ENCODE measurements at places on chromosomes 12 and 14.

GRCh38 chr12:18476861-18477260, 215.5 kb downstream of the PIK3C2G start:
- no peak for DNase-seq

- no peak for DNase-seq
These were observed 126.4 kb downstream of the DUSP6 start for GRCh38 chr12:89225808-89226411.

GRCh38 chr14:34539407-34540180, at the start of gene EAPP:
Gene EAPP, minus strand, starts transcription at chr14:34539701. Its CDS starts 73 bp downstream, at chr14:34539628.
- peak; percentile 92 for DNase-seq

DNA sequence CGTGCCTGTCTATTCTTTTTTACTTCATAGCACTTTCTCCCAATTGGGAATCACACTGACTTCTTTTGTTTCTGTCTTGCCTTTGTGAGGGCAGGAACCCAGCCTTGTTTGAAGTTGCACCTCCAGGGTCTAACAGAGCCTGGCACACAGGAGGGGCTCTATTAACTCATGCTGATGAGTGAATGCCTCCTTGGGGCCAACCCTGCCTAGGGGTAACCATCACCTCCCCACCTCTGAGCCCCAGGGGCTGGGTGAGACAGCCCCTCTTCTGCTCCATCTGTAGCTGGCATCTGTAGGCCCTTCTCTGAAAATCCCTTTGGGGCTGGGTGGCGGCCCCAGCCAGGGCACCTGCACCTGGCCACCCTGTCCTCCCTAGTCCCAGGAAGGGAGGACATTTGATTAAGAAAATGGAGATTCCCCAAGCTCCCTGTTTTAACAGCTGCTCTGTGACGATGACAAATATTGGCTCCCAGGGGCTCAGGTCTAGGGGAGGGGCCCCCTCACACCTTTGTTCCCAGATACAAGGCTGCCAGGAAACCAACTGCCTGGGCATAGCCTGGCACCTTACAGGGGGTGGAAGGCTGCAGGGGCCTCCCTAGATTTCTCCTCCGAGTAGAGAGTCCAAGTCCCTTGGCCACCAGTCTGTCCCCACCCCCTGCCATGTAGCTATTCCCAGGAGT, 11.8 kb downstream of the TAMALIN start:
- no peak for DNase-seq

DNA sequence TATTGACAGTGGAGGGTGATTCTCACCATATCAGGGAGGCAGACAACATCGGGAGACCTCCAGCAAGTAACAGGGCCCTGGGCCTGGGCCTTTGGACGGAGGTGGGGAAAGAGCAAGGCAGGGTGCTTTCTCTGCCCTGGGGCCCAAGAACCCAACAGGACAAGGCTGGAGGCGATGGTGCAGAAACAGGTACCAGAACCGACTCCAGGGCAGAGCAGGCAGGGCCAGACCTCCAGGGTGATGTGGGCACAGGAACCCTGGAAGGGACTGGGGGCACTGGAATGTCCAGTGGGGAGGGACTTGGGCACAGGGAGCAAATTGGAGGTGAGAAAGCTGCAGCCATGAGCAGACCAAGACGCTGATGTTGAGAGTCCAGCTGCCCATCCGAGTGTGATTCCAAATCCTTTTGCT, 44.4 kb downstream of the PRMT8 start:
- DNase-seq, result no peak

DNA sequence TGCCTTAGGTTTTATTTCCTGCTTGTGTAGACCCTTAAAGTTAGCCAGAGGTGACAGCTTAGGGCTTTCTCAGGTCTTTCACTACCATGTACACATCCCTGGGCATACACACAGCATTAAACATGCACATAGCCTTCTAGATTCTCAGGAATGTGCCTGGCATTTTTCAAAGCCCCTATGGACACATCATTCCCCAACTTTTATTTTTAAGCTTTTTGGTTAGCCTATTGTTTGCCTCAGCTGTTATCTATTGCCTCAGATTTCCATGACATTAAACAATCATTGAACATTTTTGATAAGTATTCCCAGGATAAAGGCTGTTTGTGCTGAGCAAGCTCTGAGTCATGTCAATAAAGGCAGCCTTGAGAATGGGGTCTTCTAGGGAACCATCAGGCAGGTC, 15.1 kb upstream of the PPM1A start:
- no peak for DNase-seq

DNA sequence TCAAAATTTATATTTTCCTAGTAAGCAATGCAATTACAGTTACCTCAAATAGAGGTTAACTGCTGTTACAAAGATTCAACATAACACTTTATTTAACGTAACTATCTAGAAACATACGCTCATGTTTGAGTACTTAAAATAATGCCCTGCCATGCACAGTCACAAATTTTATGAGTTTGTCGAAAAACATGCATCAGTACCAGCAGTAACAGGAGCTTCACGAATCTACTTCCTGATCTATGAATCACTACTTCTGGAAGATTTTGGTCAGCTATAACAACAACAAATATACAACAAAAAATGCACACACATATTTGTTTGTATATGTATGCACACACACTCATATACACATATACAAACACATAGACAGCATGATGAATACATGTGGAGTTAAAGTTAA, 881.8 kb downstream of the FSCB start:
- DNase-seq, result no peak

GRCh38 chr12:46778415-46778814, 47.4 kb downstream of the SLC38A4 start:
- DNase-seq, result no peak

DNA sequence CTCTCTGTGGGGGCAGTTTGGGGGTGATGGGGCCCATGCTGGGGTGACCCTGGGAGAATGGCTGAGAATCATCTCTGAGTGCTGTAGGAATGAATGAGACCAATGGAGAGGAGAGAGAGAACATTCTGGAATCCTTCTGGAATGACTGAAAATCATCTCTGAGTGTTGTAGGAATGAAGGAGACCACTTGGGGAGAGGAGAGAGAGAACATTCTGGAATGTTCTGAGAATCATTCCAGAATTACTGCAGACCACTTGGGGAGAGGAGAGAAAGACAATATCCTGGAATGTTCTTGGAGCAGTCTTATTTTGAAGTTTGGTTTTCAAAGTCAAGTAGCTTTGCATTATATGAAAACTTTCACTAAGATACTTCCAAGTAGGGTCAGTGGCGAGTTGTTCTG, 64.3 kb downstream of the ZNF664 start:
- DNase-seq, result no peak

- no peak for DNase-seq
These were observed 70.5 kb downstream of the NUAK1 start for GRCh38 chr12:106068296-106068695.

- DNase-seq, result no peak
These were observed 63.4 kb upstream of the PLEKHG3 start for GRCh38 chr14:64640839-64641238.

- DNase-seq, result no peak
These were observed 14.9 kb downstream of the VRK1 start for GRCh38 chr14:96811985-96812667.

- no peak for DNase-seq
These were observed 707 bp downstream of the DHRS1 start for GRCh38 chr14:24298892-24299254.

GRCh38 chr12:64825143-64826021, 935 bp downstream of the TBC1D30 start:
- DNase-seq, result no peak

GRCh38 chr14:61860294-61860918, 98.2 kb downstream of the SNAPC1 start:
- DNase-seq, result no peak

- DNase-seq, result no peak
These were observed 49.2 kb downstream of the ARF6 start for GRCh38 chr14:49942090-49942489.

DNA sequence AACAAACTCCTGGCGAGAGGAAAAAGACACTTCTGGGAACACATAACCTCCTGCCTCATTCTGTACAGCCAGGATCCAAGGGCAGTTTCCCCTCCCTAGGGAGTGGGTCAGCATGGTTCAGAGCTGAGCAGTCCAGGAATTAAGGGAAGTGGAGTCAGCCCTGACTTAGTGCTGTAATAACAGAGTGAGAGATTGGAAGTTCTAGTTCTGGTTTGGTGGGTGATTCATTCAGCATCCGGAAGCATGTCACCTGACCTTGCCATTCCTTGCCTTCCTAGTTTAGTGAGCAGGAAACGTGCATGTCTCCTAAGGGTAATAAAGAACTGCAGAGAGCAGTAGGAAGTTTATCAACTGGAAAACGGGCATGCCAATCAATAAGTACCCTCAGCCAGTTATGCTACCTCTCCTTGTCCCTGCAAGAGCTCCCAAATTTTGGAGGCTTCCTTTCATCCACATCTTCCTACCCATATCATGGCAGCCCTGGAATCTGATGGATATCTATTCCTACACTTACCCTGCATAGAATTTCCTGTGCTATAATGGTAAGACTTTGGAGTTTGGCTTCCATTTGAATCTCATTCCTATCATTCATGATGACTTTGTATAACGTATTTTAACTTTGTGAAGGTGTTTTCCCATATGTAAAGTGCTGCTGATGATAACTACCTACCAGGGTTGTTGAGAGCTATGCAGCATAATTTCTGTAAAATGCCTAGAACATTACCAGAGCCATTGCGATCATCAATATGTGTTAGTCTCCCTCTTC, 28.5 kb upstream of the MAGOHB start:
- no peak for DNase-seq

DNA sequence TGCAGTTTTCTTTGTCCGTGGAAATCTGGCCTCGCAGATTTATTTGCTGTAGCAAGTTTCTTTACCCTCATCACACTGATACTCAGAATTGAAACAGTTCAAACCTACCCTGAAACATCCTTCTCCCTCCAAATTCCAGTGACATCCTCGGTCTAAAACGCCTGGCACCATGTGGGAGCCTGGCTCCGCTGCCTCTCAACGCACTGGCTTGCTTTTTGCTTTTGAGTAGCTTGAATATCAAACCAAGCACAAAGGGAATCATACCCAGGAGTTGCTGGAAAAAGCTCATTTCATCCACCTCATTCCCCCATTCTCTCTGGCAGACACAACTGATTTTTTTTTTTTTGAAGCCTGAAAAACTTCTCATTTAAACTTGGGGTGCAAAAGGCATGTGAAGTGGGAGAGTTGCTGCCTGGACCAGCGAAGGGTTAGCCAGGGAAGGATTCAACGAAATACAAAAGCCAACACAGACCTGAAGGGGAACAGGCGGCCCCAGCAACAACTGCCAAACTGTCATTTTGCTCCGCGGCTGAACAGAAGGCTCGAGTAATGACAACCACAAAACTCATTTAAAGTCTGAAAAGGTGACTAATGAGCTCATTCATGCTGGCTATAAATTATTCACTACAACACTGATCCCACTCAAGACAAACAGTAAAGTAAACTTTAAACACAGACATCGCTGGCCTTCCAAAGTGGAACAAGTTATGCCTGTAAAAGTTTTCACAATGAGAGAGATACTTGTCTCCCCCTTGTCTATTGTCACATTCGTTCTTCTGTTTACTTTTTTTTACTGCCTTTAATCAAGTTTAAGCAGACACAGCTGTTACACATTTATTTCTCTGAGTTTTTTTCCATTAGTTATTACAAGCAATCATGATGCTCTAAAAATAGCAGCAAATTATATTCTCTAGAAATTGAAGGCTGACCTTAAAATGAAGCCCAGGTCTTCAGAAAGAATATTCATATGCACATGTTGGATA, 12.5 kb upstream of the FOXN3 start:
- DNase-seq, result no peak

DNA sequence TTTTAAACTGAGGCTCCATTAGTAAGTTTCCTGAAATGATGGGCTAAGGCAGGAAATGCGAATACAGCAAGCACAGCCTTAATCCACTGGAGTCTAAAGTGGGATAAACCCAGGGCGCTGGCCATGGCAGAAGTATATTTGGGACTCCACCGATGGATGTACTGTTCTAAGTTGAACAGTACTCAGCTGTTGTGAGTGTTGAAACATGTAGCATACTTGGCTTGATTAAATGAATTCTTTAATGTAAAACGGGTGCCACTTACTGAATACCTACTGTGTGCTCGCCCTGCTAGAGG, 996 bp downstream of the SSPN start:
- no peak for DNase-seq

All from T-helper 17 cell (primary cell).